ENCODE measurements at places on chromosomes 2 and 18.

DNA sequence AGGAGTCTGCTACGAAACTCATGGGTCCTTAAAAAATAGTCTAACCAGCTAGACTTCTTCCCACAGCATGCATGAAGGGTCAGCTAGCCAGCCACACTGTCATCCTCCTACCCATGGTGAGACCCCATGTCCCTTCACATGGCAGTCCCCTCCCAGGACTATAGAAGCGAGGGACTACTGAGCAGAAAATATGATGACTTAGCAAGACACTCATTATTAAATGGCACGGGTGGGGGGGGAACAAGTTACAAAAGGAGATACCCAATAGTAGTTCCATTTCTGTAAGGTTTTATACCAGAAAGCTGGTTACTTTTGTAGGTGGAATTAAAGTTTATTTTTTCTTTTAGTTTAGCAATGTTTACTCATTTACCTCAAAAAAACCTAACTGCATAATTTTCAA is 31.5 kb downstream of the ST8SIA5 start:
- no peak for DNase-seq

- no peak for DNase-seq
Measured at GRCh38 chr18:2536063-2536462, 35.2 kb downstream of the METTL4 start.

DNA sequence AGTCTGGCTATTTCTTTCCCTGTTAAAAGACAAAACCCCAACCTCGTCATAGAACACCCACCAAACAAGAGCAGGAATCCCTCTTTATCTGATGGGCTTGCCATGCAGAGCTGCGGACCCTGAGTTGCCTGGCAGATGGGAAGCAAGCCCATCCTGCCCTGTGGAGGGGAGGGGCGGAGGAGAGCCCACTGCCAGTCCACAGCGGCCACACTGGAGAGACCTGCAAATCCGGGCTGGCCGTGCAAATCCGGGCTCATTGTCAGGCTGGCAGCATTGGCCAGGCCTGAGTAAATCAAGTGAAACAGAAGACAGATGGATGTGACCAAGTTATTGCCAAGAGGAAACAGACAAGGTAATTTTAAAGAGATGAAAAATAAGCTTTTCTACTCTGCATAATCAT is 22.0 kb downstream of the MYL12B start:
- DNase-seq = no peak

- no peak for DNase-seq
Measured at GRCh38 chr2:134411279-134411827, 157.5 kb downstream of the MGAT5 start.
